ENCODE measurements at places on chromosomes 7 and 10.

GRCh38 chr10:44053391-44053790 lies 331.5 kb downstream of the CXCL12 start:
- no peak for DNase-seq

DNA sequence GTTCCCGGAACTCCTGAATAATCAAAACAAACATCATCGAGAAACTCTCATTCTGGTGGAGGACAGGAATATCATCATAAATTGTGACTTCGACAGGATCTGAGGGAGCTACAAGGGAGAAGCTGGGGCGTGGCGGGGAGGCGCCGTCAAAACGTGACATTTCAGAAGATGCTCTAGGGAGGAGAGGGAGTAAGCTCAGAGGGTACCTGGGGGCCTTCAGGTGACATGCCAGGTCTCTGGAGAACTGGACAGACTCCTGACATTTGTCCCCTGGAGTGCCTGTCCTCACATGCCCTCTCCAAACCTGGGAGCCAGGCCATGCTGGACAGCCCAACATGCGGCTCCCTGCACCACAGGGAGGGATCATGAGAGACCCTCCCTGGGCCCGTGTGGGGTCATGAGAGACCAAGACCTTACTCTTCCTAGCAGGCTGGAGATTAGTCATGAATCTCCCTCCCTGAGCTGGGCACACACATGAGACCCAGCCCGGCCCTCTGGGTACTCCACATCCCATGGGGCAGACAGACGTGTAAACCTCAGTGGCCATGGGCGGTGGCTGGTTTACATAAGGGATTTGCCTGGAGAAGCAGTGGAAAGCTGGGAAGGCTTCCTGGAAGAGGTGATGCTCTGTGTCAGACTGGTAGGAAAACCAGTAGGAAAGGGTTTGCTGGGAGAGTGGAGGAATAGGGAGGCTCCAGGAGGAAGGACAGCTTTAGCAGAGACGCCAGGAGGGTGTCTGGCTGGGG lies 81.0 kb downstream of the MYL10 start:
- DNase-seq = no peak

DNA sequence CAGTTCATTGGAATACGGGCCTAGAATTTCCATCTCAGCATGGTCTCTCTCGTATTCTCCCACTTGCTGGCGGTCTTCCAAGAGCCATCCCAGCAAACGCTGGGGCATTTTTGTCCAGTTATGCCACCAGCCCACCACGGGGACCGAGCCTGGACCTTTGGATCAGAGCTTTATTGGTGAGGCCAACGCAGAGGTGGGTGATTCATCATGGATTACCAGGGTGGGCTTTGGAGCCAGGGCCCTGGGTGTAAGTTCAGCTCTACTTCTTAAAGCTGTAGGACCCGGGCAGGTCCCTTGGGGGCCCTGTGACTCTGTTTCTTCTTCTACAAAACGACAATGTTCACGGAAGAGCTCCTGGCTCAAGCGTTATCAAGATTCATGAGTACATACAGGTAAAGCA lies 22.7 kb upstream of the PITRM1 start:
- DNase-seq = no peak

DNA sequence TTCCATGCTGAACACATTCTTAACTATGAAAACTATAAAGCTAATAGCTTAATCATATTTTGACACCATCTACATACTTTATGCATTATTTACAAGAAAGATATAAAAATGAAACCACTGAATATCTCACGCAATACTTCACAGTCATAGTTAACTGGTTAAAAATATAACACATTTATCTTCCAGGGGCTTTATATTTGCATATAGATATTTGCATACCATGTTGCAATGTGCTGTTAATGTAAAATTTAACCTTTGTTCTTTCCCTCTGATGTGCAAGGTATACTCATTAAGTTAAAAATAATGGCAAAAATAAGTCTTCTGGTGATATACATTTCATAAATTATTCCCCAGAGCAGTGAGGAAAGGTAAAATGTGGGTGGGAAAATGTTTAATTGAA lies 76.9 kb upstream of the MGMT start:
- no peak for DNase-seq

GRCh38 chr7:129553899-129554461 lies 51.6 kb downstream of the SMKR1 start:
- peak; percentile 12 for DNase-seq

GRCh38 chr10:101761226-101761625 lies 14.7 kb downstream of the FGF8 start:
- DNase-seq = no peak

DNA sequence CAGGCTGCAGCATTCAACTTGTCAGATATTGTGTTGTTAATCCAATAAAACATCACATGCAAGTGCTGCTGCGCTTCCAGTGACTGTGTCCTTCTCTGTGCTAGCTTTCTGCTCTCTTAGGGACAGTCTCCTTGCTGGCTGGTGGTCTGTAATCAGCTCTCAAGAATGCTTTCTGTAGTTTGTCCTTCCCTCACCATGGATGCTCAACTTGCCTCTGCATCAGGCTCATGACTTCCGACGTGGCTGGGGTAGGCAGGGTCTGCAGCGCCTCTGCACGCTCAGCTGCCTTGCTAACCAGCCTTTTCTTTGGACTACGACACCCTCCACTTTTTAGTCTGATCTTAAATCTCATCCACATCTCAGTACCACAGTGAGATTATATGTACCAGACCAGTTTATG lies 58.3 kb downstream of the MMRN2 start:
- DNase-seq = no peak

DNA sequence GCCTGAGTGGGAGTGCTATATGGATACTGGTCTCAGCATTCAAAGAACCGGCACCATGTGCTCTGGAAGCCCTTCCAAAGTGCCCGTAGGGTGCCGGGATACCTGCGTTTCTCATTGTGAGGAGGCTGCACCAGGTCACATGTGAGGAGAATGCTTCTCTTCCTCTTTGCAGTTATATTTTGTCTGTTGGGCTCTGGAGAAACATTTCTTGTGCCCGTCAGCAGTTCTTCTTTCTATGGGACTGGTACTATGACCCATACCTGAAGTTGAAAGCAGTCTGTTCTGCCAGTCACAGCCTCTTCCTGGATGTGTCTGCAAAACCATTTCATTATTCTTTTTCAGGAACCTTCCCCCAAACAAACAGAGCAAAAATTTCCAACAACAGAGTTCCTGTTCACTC lies 465.0 kb downstream of the SUGCT start:
- no peak for DNase-seq

DNA sequence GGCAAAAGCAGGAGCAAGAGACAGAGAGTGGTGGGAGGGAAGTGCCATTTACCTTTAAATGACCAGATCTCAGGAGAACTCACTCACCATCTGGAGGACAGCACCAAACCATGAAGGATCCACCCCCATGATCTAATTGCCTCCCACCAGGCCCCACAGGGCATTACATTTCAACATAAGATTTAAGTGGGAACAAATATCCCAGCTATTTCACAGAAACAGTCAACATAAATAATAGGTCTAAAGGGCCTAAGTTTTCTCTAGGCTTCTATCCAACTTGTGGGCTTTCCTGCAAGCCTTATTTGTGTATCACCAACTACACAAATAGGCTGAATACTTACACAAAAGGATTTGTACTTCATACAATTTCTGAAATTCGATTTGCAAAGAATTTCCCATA lies 196.8 kb upstream of the POT1 start:
- no peak for DNase-seq

GRCh38 chr10:142371-142770 lies 7.1 kb downstream of the ZMYND11 start:
- DNase-seq = no peak

DNA sequence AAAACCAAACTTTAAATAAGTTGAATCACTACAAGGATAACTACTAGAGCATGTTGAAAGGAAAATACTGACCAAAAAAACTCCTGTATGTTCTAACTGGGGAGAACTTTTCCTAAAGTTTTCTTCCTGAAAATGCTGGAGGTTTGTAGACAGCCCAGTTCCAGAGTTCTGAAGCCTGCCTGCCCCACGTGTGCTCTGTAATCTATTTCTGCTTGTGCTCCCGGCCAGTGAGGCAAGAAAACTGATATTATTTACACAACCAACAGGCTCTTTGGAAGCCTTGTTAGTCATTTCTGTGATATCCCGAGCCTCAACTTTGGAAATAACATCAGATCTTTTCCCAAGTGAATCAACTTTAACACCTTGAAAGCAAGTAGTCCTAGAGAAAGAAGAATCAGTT lies 46.7 kb downstream of the ZFAND4 start:
- DNase-seq = no peak

DNA sequence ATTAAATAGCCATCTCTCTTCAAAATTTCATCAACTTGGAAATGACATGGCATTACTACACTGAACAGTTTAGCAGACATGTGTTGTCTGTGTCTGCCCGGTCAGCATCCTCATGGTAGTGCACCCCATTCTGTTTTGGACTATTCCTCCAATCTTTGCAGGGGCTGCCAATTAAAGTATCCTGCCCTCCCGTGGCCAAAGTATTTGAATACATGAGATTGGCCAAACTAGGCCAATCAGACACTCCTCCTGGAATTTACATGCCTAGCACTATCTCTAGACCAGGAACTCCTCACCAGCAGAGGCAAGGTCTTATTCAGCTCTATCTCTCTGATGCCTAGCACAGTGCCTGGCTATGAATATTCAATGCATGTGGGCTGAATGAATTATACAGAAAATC lies 4.4 kb downstream of the SHTN1 start:
- DNase-seq = no peak

DNA sequence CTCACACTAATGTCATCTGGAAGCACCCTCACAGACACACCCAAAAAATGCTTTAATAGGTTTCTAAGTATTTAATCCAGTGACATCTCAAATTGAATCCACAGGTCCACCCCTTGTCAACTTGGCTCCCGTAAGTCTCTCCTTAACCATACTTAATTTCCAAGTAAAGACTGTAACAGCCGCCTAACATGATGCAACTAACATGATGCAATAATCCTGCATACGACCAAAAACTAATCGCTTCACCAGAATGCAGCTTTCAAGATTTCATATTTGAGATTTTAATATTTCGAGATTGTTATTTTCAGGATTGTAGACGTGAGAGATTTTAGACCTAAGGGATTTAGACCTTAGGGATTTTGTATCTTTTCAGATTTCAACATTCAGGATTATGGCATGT lies 3.7 kb upstream of the HDAC9 start:
- DNase-seq = no peak

DNA sequence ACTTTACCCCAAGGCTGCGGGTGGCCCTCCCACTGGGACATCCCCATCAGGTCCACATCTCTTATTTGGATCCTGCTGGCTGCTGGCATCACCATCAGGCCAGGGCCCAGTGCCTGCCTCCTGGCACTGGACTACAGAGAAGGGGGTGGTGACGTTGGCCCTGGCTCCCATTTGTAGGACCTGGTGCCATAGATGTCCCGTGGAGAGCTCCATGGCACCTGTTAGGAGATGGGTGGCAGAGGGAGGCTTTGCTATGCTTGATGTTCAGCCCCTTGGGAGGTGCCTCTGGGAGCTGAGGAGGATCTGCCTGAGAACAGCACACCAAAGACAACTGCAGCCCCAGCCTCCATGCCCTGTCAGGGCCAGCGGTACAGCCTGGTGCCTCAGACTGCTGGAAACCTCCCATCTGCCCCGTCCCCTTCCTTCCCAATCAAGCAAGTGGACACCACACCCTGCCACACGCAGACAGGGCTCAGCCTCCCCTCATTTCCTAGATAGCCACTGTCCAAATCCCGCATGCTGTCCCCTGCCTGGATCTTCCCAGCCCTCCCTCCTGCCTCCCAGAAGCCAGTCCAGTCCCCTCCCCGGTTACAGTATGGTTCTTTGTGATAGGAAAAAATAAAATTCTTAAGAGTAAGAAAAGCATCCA lies 230.0 kb upstream of the GRB10 start:
- DNase-seq = no peak

GRCh38 chr7:158067931-158068482 lies 519.6 kb downstream of the PTPRN2 start:
- no peak for DNase-seq

DNA sequence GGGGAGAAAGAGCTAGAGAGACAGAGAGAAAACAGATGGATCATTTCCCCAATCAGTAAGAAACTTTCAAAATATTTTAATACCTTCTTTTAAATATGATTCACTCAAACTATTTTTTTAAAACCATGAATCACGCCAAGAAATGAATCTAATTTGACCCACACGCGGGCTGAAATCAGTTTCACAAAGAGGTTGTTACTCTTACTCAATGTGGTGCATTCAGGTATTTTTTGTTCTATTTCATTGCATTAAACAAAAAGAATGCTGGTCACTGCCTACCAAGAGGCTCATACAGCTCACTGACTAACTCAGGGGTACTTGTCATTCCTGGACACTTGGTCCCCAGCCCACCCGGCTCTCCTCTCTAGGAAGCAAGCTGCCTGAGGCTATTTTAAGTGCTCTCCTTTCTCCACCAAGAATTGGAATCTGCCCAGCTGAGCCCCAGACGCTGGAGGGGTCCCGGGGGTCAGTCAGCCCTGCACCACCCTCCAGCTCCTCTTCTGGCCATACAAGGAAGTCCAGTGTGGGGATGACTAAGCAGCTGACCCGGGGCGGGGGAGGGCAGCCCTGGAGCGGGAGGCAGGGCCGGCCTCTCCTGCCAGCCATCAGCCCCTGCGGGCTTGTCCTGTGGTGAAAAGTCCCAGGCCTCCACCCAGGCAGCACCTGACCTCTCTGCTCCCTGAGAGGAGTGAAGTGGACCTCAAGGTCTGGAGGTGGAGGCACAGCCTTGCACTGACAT lies 21.7 kb upstream of the PFKP start:
- DNase-seq = peak; percentile 70

DNA sequence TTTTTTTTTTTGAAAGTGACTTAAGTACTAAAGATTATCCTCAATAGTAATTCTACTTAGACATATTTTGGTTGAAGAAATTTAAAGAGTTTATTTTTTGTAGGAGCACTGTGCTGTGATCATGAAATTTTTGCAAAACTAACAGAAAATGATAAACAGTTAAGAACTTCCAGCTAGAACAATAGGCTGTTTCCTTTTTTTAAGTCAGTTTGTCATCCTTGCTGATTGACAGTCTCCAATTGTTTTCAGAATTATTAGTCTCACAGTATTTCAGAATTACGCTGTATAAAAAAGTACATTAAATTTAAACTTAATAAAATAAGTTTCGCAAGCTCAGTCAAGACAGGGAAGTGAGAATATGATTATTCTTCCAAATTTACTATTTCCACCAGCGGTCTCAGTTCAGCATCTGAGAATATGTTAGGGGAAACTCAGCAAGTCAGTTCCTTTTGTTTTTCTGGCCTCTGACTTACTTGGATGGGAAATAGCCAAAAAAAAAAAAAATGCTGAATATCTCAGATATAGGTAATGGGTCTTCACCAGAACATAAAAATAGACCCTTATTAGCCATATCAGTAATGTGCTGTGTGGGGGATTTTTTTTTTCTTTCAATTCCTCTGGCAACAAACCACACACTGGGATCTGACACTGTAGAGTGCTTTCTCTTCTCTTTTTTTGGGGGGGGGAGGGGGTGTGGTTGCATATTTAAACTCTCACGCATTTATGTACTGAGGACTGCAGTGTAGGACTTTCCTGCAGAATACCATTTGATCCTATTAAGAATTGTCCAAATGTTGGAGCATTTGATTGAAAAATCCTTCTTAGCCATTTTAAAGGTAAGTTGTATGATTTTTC lies at the start of gene CD36:
Gene CD36 (plus strand): TSS at position 732 of the 855 bp plus-strand sequence. CDS start 8,099 bp downstream, outside the sequence.
- DNase-seq = no peak

DNA sequence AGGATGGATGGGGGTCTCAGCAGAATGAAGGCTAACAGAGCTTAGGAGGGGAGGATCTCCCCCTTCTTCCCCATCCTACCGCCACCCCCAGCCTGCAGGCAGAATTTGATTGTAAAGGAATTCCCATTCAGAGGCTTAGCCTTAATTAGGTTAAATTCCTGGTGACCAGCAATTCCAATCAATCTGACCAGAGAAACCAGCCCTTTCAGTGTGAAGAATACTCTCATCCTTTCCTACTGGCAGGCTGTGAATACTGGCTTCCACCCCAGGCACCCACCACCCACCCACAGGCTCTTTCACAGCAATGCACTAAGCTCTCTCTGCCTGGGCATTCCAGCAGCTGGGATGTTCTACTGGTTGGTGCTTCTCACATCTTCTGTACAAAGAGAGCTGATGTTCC lies 137.9 kb upstream of the LYZL1 start:
- DNase-seq = no peak

All from brain microvascular endothelial cell (primary cell).